ENCODE measurements at places on chromosomes 13 and 19.

DNA sequence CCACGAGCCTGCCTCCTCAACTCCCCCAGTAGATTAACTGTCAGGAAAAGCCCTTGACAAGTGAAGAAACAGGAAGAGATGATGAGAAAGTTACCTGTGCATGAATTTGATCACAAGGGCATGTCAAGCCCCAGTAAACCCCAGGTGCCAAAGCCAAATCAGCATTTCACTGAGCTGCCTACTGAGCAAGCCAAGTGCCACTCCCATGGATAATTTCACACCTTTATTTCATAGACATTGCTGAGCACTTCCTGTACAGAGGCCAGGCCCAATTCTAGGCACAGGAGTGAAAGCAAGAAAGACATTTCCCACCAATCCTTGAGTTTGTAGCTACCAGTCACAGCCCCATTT is 2.4 kb downstream of the GADD45GIP1 start:
- no peak for DNase-seq

DNA sequence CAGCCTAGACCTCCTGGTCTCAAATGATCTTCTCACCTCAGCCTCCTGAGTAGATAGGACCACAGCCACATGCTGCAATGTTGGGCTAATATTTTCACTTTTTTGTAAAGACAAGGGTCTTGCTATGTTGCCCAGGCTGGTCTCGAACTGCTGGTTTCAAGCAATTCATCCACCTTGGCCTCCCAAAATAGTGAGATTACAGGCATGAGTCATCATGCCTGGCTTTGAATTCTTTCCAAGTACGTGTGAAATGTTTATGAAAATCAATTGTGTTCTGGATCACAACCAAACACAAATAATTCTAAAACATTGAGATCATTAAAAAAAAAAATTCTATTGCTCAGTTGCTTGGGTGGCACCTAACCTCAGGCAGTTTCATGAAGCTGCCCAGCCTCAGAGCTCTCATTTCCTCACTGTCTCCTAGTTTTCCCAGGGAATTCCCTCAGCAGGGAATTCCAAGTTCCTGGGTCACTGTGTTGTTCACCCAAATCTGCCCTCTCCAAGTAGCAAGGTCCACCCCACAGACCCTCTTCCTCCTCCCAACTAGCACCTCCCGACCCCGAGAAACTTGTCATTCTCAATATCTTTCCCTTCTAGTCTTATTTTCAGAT is 44.8 kb downstream of the ING1 start:
- DNase-seq, result no peak

GRCh38 chr13:56530096-56530495 is 610.6 kb upstream of the PRR20A start:
- DNase-seq, result no peak

DNA sequence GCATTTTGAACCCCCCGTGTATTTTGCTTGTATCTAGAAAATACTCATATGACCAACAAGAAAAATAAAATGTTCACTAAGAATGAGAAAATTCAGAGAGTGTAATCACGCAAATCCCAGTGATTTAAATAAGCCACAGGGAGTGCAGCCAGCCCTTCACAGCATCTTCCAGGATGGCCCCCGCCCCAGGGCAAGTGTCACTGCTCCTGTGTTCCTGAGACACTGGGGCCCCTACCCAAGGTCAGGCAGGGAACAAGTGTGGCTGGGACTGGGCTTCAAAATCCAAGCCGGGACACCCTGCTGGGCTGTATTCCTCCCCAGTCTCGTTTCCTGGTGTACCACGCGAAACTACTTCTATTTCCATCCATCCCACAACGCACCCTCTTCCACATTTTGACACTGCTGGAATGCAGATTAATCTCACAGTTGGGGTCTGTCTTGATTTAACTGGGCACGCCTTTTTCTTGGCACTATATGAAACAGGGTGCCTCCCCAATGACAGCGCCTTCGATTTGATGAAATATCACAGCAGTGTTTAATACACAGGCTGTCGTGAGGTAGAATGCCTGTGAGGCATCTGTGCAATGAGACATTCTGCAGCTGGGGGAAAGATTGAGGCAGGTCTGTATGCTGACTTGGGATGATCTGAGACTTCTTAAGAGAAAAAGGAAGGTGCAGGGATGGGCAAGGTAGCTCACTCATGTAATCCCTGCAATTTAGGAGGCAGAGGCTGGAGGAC is 18.3 kb upstream of the CCNP start:
- DNase-seq, result no peak

GRCh38 chr13:110700186-110700585 is 5.7 kb downstream of the CARS2 start:
- no peak for DNase-seq

DNA sequence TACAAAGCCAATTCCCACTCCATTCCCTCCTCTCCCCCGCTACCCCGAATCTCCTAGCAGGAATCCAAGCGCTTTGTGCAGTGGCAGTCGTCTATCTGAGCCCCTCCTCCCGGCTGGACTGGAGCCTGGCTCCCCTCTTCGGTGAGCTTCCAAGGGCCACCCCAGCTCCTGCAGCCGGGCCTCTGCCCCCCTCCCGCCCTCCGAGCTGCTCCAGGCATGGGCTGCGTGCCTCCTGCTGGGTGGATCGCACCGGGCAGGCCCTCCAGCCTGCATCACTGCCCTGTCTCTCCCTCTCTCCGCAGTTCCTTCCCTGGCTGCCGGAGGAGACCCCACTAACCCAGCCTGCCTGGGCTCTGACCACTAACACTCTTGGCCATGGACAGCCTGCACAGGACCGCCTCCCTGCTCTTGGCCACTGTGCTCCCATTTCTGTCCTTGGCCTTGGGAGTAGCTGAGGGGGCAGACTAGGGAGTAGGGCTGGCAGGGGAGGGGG is 12.9 kb upstream of the LENG8 start:
- DNase-seq, result no peak

DNA sequence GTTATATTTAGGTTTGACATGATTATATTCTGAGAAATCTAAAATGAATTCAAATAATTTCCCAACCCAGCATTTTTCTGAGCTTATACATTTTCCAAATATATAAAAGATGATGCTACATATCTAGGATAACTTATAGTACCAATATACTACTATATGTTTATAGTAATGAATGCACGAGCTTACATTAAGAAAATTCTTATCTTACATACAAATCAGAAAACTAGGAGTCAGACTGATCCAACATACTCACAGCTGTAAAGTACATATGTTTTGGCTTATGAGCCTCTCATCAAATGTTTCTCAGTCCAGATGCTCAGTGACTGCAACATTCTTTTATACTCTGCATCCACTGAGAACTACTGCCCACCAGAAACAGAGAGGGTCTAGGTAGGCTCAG is 491.3 kb upstream of the KLF12 start:
- no peak for DNase-seq

GRCh38 chr19:40650749-40651305 is 39.6 kb downstream of the NUMBL start:
- DNase-seq, result no peak

GRCh38 chr13:96388598-96388997 is 298.7 kb downstream of the HS6ST3 start:
- no peak for DNase-seq

DNA sequence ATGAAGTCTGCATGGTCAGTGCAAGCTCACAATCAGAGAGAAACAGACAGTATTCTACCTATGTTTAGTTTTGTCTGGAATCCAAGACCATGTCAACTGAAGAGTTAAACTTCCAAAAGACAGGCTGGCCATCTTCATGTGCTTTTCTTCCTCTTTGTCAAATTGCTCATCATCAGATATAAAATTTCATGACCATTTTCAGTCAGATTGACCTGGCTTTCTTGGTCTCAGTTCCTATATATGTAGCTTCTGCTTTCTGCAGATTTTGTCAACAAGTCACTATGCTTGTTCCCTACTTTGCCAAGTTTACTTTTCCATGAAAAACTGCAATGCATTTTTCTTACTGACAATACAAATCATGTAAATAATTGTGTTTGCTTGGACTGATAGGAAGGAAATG is 13.9 kb downstream of the SLC46A3 start:
- no peak for DNase-seq

DNA sequence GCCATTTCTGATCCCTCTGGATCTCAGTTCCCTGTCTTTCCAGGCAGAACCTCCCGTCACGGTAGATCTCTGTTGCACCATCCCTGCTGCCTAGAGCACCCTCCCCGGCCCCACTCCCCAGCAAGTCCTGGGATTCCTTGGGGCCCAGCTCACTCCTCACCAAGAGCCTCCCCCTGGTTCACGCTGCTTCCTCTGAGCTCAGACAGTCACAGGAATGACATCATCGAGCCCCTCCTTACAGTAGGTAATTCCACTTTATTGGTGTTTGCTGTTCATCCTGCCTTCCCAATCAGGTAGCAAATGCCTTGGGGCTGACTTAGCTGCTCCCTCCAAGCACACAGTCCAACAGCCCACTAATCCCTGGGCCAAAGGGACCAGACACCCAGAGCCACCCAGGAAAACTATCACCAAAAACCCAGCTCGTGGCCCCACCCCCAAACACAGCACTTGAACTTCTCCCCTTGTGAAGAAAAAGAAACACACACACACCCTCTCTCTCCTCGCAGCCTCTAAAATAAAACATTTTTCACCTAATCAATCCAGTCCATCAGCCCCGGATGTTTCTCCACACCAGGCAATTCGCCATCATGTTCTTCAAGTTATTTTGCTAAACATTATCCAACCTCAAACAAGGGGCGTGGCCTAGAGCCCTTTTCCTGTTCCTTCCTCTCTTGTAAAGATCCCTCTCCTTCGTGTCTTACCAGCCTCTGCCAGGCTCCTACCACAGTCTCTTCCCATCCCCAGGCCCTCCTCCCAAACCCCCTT is 2.5 kb downstream of the NAPA start:
- no peak for DNase-seq

- DNase-seq, result no peak
Observed at GRCh38 chr13:69035771-69036170, 1071.9 kb upstream of the ATXN8OS start.

- DNase-seq, result no peak
Observed at GRCh38 chr19:43688059-43688701, 18.2 kb upstream of the PLAUR start.

- no peak for DNase-seq
Observed at GRCh38 chr13:39599012-39599411, 4.0 kb downstream of the LHFPL6 start.

DNA sequence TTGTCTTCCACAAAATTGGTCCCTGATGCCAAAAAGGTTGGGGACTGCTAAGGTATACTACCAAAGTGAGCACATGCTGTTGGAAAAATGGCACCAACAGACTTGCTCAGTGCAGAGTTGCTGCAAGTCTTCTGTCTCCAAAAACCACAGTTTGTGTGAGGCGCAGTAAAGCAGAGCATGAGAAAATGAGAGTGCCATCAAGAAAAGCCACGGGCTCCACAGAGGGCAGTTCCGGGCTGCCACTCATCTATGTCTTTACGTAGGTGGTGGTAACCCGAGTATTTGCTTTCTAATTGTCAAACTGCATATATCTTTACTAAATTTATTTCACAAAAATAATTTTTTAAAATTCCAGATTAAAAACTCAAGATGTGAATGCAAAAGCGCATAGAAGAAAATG is 123.8 kb downstream of the RNF17 start:
- DNase-seq, result no peak

- no peak for DNase-seq
Observed at GRCh38 chr19:12885749-12886650, 1.0 kb downstream of the KLF1 start.

GRCh38 chr13:21971662-21972621 is 301.1 kb downstream of the FGF9 start:
- no peak for DNase-seq

GRCh38 chr13:103007427-103007762 is 58.8 kb downstream of the SLC10A2 start:
- no peak for DNase-seq

DNA sequence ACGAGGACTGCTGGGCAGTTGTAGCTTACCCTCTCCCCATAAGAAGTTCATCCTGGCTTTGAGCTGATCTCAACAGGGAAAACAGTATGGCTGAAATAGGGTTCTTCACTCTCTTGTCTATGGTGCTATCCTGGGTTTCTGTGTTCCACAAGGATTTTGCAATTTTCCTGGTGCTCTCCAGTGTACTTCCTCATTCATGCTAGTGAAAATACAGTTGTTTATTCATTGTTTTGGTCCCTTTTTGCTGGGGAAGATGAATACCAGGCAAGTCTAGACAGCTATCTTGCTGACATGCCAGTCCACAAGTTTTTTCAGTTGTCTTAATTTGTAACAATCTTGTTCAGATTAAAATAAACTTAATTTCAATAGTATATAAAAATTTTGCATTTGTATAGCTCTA is 306.5 kb downstream of the DLEU7 start:
- DNase-seq, result no peak

- DNase-seq, result no peak
Observed at GRCh38 chr19:39128516-39129079, 3.0 kb downstream of the PAK4 start.

DNA sequence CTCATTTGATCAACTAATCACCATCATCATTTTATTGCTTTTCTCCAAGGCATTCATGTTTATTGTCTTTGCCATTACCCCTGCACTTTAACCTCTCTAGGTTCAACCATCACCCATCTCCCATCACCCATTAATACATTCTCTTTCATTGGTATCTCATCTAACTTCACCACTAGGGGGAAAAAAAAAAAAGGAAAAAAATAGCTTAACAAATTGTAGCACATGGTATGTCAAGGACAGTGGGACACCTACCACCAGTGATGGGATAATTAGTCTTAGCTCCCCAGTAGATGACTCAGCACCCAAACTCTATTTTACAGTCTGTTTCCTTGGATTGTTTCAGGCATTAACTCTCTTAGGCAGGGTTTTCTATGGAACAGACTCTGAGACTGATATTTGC is 1770.2 kb upstream of the MIR17HG start:
- DNase-seq, result no peak

- no peak for DNase-seq
Observed at GRCh38 chr19:50830266-50831025, 2.9 kb downstream of the KLK15 start.

- DNase-seq, result no peak
Observed at GRCh38 chr19:15418231-15418578, 583 bp downstream of the AKAP8L start.

- no peak for DNase-seq
Observed at GRCh38 chr13:106376401-106377112, 158.9 kb downstream of the EFNB2 start.

Measured in activated CD4-positive, alpha-beta T cell treated with anti-CD3 and anti-CD28 coated beads, Interleukin-2, amount 50 U/mL, for 24 hours (primary cell).